ENCODE measurements at places on chromosomes 2 and 18. TPM values are rescaled to one million over a fixed set of nuclear protein-coding genes. Genes with fewer than 3 reads are reported as not detected.

Gene ANKRD30B
- 0.33 TPM for total RNA-seq

DNA sequence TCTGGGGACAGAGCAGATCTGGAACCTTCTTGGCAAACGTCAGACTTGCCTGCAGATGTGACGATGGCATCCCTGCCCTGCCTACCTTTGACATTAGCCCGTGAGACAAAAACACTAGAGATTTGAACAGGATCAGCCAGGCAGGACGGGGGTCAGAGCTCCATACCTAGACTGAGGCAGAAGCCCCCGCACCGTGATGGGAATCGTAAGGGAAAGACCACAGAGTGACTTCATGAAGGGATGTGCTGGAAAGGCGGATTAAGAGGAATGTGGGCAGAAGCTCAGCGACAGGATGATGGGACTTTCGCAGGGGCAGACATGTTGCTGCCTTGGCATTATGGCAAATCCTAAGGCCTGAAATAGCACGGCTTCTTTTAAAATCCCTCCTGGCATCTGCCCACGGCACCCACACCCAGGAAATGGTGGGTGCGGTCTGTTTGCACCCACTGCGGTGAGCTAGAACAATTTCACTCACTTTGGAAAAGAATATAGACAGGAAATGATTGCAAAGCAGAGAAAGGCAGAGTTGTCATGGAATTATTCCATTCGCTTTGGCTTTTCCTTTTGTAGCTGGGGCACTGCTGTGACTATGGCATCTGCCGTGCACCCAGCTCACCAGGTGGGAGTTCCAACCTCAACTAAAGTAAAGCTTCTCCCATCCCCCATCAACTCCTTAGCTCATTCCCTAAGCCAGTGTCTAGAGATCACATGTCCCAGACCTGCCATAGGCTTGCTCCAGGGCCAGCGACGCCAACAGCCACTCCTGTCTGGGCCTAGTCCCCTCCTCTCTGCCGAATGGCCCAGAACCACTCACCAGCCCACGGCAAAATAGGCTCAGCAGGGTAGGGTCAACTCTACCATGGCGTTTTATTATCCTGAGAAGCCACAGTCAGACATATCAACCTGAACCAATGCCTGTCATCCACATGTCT, 112.7 kb upstream of the NPAS2 start:
- no peaks in the 10 kb centered on the region for H3K4me1 ChIP-seq
- H3K36me3 ChIP-seq: no peaks in the 10 kb centered on the region

DNA sequence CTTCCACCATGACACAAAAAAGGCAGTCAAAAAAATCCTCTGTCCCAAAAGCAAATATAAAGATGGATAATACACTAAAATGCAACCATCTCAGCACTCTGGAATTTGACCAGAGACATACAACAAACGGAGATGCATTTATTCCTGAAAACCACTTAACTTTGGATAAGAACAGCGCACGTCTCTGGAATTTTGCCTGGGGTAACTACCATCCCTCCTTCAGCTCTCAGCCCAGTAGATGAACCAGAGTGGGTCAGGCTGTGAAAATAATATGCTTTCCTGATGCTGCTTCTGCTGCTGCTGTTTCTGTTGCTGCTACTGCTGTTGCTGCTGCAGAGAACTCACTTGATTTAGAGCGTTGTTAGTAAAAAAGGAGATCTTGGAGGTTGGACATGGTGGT, 133.8 kb upstream of the ACVR2A start:
- H3K27ac ChIP-seq: no peak overlapping the region
- DNase-seq: no peak
- H3K36me3 ChIP-seq: no peaks in the 10 kb centered on the region

- H3K4me3 ChIP-seq: no peak overlapping the region
- H3K27ac ChIP-seq: no peak overlapping the region
Observed at GRCh38 chr2:71223767-71224333, 3.1 kb downstream of the PAIP2B start.

DNA sequence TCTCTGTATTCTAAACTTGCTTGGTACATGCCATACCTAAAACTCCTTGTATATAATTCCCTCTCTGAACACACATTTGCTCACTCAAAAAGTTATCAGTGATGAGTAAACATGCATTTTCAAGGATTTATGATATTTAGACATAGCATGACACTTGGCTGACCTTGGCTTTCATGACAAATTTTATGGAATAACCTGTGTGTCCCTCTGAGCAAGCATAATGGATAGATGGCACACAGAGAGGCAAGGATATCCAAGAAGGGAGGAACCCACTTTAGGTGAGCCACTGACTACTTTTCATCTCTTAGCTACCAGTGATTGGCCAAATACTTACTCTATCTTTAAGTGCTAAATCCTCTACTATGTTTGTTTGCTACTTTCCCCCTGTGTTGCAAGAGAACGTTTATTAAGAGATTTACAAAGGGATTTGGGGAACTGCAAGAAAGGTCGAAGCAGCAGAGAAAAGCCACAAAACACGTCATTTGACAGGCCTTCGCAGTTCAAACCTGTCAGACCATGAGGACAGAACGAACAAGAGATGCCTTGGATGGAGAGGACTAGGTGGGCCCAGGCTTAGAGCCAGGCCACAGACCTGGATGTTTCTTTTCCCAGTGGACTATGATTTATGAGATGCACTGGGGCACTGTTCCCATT, 379.9 kb downstream of the NBAS start:
- no peak overlapping the region for H3K4me3 ChIP-seq
- H3K36me3 ChIP-seq: peaks cover 4% of the 10 kb centered on the region
- H3K27ac ChIP-seq: no peak overlapping the region
- peaks cover 3% of the 10 kb centered on the region for H3K4me1 ChIP-seq
- H3K27me3 ChIP-seq: no peaks in the 10 kb centered on the region
- no peak for DNase-seq

GRCh38 chr2:20514596-20515269, 67.9 kb downstream of the RHOB start:
- no peaks in the 10 kb centered on the region for H3K36me3 ChIP-seq
- no peaks in the 10 kb centered on the region for H3K27me3 ChIP-seq
- no peak for DNase-seq
- H3K4me3 ChIP-seq: no peak overlapping the region
- H3K27ac ChIP-seq: no peak overlapping the region
